Hematopoietic multipotent progenitor cell treated with erythropoietin and hydrocortisone succinate and interleukin-3 and kit ligand, for 4 days (in vitro differentiated cells): ENCODE measurements at places on chromosomes 7 and 10.
A peak's percentile ranks its signal among the peaks of the same experiment; 100 is the strongest.

- DNase-seq: no peak
These were observed 26.5 kb downstream of the SNX8 start for GRCh38 chr7:2287745-2288144.

DNA sequence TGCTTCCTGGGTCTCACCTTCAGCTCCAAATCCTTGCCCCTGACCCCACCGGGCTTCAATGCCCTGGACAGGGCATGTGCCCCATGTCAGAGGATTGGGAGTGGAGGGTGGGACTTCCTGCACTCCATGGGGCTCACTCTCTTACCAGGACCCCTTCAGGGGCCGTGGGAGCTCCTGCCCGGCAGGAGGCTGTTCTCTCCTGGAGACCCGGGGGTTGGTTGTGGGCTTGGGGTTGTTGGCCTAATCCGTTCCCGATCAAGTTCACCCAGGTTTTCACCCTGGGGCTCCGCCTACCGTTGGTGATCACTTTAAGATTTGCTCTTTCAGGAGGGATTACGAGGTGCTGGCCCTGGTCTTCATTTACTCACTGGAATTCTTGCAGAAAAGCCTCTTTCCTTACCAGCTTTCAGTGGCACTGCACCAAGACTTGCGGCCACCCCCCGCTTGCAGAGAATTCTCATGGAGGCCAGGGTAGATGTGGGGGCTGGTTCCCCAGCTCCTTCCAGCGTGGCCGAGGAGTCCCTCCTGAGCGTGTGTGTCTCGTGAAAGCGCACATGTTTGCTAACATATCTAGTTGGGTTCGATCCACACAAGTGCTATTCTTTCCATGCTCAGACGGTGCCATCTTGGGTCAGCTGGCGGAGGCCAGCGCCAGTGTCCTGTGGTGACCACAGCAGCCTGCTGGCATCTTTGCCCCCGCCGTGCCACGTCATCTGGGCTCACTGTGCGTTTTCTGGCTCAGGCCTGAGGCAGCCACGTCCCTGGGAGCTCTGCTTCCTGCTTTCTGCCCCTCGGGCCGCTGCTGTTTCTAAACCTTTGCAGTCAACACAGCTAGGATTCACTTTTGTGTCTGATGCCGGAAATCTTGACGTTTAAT lies 15.6 kb downstream of the PWWP2B start:
- peak; percentile 49 for DNase-seq

DNA sequence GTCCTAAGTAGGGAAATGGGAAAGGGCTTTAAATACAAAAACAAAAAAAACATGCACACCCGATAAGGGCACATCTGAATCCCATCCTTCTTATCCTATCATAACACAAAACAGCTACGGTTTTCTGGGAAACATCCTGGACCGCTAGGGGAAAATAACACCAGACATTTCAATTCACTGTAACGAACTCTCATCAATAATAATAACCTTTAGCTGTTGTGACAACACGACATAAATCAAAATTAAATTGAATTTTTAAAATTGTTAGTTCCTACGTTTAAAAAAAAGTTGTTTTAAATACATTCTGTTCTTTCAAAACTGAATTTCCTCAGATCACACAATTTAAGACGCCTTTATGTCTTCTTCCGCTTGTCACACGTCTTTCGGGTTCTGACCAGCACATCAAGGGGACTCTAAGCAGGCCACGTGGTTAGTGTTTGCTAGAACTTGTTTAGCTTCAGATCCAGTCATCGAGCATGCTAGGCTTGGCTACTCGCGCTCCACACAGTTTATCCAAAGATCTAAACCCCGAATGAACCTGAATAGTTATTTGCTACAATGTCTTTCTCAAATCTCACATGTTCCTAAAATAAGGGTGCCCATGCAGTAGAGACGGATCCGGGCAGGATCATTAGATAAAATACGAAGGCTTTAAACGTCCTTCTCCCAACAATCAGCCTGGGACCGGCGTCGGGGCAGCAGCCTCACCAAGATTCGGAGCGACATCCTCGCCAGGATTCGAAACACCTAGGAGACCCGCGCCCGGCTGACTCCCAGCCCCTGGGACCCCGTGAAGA lies 839 bp downstream of the IKZF5 start:
- peak; percentile 85 for DNase-seq

GRCh38 chr10:72832701-72833100 lies 60.8 kb upstream of the OIT3 start:
- no peak for DNase-seq

DNA sequence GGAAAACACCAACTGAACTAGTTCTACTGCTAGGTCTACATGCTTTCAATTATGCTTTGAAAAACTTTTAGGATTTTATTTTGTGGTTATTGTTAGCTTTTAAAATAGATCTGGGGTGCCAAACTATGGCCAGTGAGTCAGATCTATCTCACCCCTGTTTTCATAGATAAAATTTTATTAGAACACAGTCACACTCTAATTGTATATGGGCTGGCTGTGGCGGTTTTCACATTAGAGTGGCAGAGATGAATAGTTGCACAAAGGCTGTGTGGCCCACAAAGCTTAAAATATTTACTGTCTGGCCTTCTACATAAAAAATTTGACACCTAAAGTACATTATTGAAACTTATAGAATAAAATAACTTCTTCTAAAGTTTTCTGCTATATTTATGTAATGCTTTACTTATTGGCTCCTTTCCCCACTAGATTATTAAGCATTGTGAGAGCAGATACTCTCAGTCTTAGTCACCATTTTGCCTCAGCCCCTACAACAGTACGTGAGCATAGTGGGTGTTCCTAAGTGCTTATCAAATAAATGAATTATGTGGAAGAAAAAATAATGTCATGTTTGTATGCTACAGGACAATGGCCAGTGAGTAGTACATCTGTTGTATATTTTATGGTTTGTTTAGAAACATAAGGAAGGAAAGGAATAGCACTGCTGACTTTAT lies 5.4 kb upstream of the SUV39H2 start:
- DNase-seq: peak; percentile 52

DNA sequence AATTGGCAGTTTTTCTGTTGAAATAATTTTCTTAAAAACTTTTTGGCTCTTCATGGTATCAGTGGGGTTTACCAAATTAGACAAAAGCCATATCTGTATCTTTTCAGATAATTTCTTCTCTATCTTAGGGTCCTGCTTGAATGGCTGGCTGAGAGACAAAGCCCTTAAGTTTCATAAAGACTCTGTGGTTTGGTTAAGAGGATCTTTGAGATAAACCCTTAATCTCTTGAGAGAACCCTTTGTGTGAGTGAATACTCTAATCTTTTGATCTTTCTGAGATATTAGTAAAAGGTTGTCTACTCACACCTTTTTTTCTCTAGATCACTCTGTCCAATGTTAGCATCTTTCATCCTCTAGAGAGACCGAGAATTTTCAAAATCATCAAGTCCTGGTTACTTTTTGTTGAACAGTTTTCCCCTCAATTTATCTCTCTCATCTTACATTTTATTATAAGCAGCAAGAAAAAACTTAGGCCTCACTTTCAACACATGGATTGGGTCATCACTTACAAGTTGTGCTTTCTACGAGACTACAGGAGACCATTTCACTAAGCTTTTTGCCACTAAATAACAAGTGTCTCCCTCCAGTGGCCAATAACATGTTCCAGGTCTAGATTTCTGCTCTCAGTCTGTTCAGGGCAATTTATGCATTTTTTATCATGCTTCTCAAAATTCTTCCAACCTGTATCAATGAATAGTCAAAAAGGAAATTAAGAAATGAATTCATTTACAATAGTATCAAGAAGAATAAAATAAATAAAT lies 28.4 kb downstream of the DNAJC9 start:
- DNase-seq: peak; percentile 77

GRCh38 chr10:100238429-100238828 lies 9.0 kb upstream of the CHUK start:
- no peak for DNase-seq

GRCh38 chr10:121578965-121579364 lies 19.3 kb downstream of the FGFR2 start:
- DNase-seq: no peak

- no peak for DNase-seq
These were observed 16.8 kb upstream of the CRTAC1 start for GRCh38 chr10:98047009-98047741.

DNA sequence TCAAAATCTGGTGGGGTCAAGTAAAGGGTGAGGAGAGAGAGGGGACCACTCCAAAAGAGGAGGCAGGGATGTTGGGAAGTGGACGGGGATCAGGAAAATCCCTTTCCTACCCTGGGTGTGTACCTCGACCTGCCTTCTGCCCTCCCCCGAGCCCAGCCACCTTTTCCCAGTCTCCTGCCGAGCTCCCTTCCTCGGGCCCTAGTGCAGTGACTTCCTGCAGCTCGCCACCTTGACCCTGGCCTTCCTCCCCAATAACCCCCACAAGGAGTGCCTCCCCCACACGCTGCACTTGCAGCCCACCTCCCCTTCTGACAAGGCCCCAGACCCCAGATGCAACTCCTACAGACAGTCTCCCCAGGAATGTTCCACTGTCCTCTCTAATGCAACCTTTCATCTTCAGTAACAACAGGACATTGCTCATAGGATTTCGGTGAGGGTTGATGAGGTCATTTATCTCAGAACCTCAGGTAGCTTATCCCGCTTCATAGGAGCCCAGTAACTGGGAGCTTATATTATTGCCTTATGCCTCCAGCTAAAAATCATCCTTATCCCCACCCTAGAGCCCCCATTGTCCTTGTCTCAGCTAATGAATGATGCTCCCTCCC lies 90.1 kb downstream of the MKI67 start:
- no peak for DNase-seq

DNA sequence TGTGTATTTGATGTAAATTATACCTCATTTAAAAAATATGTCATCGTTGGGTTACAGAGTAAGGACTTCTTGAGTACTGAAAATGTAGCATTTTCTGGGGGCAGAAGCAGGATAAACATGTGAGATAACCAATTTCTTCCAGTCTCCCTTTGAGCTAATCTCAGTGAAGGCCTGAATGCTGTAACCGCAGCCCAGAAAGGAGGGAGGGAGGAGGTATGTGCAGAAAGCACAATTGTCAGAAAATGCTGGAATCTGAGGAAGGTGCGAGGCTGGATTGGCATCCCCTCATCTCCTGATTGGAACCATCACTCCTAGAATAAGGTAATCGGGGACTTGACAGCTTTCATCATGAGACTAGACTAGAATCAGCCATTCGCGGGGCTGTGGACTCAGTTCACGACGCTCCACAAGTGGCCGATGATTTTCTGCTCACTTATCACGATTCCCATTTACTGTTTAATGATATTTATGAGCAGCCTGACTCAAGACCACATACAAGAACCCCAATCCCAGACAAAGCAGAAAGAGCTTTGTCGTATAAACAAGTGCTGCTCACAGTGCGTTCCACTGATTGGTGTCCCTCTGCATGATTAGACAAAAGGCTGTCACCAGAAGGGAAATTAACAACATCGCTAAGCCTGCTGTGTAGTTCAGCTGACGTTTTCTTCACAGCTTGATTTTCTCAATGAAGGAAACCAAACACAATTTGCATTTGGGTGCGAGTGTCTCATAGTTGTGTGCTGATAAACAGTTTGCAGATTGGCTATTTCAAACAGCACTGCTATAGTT lies 93.2 kb downstream of the SVIL start:
- DNase-seq: no peak

GRCh38 chr7:41930538-41931262 lies 227.8 kb upstream of the INHBA start:
- no peak for DNase-seq

GRCh38 chr10:102617816-102618215 lies 26.5 kb upstream of the TRIM8 start:
- DNase-seq: no peak

DNA sequence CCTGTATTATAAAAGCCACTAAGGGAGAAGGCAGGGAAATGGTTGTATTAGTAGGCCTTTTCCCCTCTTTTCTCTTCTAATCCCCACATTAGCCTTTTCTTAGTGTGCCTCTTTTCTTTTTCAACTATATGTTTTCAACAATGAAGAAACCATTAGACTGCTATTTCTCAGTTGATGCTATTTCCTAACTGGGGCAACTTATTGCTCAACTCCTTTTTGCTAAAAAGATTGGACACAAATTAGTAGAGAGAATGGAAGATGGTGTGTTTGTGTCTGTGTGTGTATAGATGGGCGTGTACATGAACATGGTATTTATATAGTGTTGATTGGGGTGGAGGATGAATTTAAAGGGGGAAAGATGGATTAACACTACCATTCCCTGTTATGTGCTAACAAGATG lies 28.4 kb downstream of the TBC1D12 start:
- peak; percentile 7 for DNase-seq

- no peak for DNase-seq
These were observed 504.3 kb upstream of the NRP1 start for GRCh38 chr10:33838731-33839130.

GRCh38 chr7:10798044-10798443 lies 175.6 kb upstream of the PHF14 start:
- DNase-seq: no peak

GRCh38 chr10:104613406-104613805 lies 27.7 kb upstream of the SORCS3 start:
- DNase-seq: no peak

DNA sequence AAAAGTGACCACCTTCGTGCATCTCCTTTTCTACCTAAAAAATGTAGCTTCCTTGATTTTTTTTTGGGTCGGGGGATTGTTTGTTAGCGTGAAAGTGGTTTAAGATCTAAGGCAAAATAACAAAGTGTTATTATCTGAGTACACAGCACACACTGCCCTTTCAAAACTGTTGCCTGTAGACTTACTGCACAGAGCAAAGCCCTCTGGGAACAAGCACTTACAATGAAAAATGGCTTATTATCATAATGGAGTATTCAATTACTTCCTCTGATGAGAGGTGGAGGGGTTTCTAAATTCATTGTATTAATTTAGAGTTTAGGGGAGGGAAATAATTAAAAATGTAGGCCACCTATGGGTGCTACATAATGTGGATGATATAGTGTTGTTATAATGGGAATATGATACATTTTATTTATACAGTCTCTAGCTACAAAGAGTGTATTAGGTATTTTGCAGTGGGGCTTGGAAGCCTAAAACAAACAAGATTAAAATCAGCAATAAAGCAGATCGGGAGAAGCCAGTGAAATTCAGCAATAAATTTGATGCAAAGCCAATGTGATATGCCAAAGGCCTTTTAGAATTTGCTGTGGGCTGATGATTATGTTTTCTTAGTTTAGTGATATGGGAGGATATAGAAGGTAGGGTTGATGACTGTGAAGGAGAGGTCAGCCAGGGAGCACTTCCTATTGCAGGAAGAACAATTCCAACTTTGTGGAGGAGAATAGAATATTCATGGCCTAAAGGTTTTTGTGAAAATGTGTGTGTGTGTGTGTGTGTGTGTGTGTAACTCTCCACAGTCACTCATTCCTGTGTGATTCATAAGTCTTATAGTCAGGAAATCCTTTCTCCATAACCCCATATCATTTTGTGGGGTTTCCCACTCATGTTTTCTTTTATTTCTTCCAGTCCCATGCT lies 17.7 kb upstream of the EXOC4 start:
- DNase-seq: no peak
